ENCODE measurements at places on chromosomes 6 and 20.

DNA sequence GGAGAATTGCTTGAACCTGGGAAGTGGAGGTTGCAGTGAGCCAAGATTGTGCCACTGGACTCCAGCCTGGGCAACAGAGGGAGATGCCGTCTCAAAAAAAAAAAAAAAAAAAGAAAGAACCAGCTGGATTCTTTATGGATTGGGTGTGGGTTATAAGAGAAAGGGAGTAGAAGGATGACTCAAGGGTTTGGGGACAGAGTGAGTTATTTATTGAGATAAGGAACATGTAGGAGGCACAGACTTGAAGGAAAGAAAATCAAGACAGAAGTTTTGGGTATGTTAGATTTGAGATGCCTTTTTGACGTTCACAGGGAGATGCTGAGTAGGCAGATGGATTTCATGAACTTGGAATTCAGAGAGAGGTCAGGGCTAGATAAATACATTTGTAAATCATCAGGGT lies 47.6 kb downstream of the KIZ start:
- no peak for DNase-seq

- no peak for DNase-seq
These were observed 29.9 kb downstream of the EFCAB8 start for GRCh38 chr20:32888636-32889035.

- DNase-seq, result no peak
These were observed 103.5 kb upstream of the HIVEP1 start for GRCh38 chr6:11908436-11909105.

DNA sequence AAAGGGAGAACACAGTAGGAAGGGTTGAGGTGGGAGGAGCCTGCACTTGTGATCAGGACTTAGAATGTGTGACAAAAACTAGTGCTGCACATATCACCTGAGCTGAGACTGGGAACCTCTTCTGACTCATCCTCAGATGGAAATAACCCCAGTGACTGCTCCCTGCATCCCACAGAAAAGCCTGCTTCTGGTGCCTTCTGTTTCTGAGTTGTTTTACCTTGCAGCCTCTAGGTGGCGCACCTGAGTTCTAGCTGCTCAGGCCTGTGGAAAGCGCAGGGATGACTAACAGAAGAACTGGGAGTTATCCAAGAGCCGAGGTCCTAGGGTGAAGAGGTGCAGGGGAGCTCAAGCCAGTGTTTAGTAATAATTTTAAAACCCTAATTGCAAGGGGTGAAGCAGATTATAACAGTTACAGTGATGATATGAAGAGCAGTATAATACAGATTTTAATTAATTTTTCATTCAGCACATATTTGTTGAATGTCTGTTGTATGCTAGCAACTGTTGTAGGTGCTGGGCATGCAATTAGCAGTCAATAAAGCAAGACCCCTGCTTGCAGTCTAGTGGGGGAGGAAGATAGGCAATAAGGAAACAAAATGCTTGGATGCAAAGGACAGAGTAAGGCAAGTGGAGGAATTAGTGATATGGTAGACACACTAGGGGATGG lies 302.5 kb downstream of the DHX35 start:
- DNase-seq, result peak; percentile 57

DNA sequence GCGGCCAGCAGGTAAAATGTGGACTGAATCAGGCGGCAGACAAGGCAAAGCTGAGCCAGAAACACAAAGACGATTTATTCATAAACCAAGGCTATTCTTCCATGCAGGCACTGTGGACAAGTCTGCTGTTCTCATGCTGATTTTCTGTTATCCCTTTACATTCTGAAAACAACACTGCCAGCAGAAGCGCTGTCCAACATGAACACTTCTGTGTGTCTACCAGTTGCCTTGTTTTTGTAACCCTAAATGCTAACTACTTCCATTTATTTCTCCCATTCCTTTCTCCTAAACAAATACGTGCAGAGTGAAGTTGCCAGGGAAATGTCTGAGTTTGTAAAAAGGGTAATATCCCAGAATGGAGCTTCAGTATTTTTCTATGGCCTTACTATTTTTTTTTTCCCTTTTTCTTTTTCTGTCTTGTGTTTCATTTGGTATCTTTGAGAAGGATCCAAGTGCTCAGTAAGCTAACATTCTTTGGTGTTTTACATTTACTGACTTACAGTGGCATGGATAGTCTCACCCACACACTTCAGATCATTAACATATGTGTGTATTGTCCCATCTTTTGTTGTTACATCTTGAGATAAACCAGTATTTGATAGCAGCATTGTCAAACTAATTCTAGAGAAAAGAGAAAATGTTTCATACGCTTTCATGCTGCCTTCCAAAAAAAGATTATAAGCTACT lies 1308.9 kb upstream of the MAP3K7 start:
- no peak for DNase-seq

GRCh38 chr6:9295644-9296043 lies 860.3 kb upstream of the SLC35B3 start:
- no peak for DNase-seq

GRCh38 chr6:6284221-6284966 lies 36.1 kb downstream of the F13A1 start:
- no peak for DNase-seq

GRCh38 chr6:147715035-147715434 lies 206.5 kb downstream of the SAMD5 start:
- DNase-seq, result no peak

- peak; percentile 89 for DNase-seq
These were observed 987 bp upstream of the QKI start for GRCh38 chr6:163413345-163414116.

DNA sequence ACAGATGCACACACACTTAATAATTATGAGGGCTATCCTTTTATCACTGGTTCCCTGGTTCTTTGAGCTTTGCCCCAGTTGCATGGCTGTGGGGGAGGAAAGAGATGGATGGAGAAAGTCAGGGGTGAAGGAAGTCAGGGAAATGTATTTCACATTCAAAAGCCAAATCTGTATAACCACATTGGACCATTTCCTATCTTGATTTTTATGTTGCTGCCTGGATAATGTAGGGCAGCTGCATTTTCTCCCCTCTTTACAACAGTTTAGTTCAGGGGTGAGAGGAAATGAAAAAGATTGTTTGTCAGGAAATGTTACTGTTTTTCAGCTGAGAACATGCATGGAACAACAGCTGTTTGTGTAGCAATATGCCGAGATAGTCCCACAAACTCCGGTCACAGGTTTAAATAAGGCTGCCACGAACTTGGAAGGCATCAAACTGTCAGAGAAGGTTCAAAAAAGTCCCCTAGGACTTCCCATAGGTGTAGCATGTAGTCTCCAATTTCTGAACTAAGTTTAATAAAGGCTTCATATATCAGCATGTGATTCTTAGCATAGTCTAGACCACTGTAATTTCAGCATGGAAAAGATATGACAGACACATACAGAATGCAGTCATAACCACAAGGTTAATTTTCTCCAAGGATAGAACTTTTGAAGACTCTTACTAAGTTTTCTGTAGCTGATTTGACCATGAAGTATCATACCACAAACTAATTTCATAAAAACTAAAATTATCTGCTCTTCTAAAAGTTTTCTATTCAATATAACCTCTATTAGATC lies 82.1 kb upstream of the COL21A1 start:
- no peak for DNase-seq

Data from activated CD8-positive, alpha-beta memory T cell treated with anti-CD3 and anti-CD28 coated beads, Interleukin-2, amount 10 ng/mL, durations not matched to agents 7 days and 5 days (primary cell).